ENCODE measurements at places on chromosomes 6 and 20.
A peak's percentile ranks its signal among the peaks of the same experiment; 100 is the strongest.

GRCh38 chr20:51085769-51086168, 62.9 kb upstream of the KCNG1 start:
- DNase-seq, result no peak

DNA sequence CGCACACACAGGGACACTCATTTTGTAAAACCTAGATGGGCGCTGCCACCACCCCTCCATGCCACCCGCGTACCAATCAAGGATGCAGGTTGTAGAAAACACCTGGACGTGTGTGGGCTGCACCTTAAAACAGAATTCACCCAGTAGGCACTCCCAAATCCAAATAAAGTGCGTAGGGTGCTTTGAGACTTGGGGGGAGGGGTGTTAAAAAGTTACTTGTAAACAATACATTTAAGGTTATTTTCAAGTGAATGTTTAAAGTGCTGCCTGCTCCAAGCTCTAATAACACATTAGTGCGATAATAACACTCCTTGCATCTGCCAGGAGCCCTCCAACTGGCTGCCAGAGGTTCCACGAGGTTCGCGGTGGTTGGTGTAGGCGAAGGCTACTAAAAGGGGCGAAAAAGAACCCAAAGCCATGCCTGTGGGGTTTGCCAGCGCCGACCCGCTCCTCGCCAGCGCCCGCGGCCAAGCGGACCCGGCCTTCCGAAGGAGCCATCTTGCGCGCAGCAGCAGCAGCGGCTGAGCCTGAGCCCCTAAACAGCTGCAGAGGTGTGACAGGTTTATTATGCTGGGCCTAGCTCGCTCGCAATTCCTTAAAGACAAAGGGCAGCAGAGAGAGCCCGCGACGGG, 11.5 kb downstream of the FOXC1 start:
- no peak for DNase-seq

- peak; percentile 28 for DNase-seq
Measured at GRCh38 chr20:50283922-50284810, 93.5 kb downstream of the CEBPB start.

- no peak for DNase-seq
Measured at GRCh38 chr6:23534351-23534750, 591.7 kb upstream of the NRSN1 start.

DNA sequence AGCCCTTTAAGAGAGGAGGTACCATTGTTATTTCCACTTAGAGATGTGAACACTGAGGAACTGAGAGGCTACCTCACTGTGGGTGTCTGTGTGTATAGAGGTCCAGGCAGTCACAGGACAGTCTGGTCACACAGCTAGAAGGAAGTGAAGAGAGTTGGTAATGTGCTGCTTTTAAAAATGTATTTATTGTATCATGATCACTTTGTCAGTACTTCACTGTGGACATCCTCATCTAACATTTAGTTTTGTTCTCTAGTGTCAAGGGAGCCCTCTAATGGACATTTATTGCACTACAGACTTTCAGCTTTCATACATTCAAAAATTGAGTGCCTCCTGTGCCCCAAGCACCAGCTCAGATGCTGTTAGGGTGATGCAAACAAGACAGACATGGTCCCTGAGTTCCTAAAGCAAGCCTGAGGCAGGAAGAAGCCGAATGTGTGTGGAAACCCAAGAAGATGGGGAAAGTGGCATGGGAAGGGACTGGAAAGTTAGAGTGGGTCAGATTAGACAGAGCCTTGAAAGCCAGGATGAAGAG, 123.0 kb downstream of the SLC16A10 start:
- peak; percentile 81 for DNase-seq

DNA sequence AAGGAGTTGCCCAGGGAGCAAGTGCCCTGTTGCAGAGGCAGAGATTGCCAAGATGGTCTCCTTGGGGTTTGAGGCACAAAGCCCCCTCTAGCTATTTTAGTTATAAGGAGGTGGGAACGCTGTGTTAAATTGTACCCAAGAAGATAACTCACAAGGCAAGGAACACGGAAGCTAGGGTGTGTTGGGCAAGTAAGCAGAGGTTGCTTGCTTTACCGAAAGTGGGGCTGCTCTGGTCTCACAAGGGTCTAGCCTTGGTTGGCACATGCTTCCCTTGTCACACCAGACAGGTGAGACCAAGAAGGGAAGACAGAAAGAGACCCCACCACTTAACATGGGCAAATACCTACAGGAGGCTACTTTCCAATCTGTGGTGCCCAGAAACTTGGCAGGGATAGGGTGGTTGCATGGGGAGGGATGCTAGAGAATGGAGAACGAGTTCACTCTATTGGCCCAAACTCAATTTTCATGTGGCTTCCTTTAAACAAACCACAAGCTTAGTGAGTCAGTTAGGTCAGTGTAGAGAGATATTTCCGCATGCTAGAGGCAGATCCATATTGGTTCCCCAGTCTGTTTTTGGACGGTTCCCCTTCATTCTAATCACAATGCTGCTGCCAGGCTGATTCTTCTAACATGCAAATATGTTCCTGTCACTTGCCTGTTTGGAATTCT, 42.4 kb downstream of the PLAGL1 start:
- peak; percentile 93 for DNase-seq

DNA sequence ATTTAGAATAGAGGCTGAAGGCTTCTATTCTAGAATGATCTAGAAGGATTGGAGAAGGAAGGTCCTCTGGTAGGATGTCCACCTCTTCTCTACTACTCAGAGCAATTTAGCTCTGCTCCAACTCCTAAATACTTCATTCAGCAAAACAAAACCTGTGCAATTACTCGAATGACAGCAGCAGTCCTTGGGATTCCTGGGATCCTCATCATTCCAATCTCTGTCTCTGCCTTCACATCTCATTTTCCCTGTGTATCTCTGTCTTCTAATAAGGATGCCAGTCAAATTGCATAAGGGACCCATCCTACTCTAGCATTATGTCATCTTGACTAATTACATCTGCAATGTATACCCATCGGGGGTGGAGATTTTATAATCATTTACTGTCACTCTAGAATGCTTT, 5.5 kb upstream of the AIG1 start:
- DNase-seq, result no peak

DNA sequence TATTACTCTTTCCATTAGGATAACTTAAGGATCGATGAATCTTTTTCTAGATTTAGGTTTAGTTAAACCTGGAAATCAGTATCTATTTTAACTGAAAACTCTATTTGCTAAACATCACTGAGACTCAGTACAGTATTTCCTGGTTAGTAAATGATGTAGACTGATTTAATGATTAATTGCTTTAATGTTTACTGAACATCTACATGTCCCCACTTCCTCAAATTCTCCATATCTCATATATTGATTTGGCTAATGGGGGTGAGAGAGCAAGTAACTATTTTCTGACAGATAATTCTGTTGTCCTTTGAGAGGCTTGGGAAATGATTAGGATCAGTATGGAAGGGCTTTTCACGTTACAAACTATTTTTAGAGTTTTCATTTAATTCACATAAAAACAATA, 10.3 kb downstream of the MKKS start:
- no peak for DNase-seq

GRCh38 chr6:106084989-106085691, 996 bp upstream of the PRDM1 start:
- no peak for DNase-seq

DNA sequence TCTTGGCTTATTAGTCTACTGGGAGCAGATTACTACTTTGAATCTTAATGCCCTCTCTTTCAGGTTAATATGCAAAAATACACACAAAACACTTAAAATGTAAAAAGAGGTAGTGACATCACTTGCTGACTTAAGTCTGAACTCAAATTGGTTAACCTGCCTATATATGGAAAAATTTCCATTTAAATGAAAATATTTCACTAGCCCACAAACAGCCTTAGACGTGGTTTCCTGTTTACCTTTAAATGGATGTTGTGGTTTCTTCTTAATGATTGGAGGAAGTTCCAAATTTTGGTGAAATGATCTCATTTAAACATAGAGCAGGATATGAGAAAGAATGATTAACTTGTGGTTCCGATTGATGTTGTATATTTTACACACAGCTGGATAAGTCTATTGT, 553.7 kb downstream of the CD109 start:
- no peak for DNase-seq

GRCh38 chr6:31462964-31463870, 34.7 kb upstream of the MICB start:
- peak; percentile 87 for DNase-seq

DNA sequence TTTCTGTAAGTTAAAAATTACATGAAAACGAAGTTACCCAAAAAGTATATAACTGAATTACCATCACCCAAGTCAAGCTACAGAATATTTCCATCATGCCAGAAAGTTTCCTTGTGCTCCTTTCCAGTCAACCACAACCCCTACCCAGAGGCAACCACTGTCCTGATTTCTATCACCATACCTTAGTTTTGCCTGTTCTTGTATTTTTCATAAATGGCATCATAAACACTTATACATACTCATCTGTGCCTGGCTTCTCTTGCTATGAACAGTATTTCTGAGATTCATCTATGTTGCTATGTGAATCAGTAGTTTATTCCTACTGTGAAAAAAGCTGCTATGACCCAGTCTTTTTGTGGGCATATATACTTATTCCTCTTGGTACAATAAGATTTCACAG, 7.4 kb downstream of the FKBP5 start:
- DNase-seq, result no peak

GRCh38 chr6:148182378-148182777, 160.3 kb upstream of the SASH1 start:
- DNase-seq, result no peak

DNA sequence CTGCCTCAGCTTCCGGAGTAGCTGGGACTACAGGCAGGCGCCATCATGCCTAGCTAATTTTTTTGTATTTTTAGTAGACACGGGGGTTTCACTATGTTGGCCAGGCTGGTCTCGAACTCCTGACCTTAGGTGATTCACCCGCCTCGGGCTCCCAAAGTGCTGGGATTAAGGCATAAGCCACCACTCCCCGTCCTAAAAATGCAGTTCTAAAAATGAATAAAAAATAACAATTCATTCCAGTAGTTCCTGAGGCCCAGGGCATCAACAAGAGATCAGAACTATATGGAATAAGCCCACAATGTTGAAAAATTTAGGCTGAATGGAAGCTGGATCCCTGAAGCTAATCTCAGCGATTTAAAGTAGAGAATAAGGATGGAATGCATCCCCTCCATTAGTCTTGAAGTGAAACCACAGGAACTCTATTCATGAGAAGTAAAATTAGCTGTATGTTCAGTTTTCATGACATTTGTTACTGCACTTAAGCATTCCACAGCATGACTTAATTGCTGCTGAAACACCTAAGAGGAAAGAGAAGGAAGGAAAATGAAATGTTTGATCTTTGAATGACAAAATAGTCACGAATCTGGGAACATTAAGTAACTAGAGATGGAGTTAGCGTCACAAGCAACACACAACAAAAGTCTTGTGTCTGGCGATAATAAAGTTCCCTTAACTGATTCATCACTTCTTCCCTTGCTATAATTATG, 80.4 kb upstream of the RIPOR2 start:
- DNase-seq, result no peak

GRCh38 chr20:45114465-45115385, at the start of gene WFDC5:
Gene WFDC5 (minus strand): TSS chr20:45115174. CDS start chr20:45115083, 91 bp downstream.
- DNase-seq, result peak; percentile 19

DNA sequence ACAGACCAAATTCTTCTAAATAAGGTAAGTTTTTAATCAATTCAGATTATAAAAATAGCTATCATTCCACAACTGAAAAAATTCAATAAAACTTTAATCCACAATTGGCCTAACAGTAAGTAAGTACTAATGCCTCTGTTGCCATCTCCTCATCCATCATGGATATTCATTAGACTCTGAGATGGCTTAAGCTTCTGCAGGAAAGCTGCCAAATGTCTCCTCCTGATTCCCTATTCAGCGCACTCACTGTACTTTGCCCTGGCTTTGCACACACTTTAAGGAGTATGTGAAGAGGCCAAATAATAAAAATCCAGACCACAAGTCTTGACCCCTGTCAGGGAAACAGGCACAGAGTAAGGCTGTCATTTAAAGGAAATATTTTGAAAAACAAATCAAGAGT, 23.6 kb downstream of the PGM3 start:
- no peak for DNase-seq

DNA sequence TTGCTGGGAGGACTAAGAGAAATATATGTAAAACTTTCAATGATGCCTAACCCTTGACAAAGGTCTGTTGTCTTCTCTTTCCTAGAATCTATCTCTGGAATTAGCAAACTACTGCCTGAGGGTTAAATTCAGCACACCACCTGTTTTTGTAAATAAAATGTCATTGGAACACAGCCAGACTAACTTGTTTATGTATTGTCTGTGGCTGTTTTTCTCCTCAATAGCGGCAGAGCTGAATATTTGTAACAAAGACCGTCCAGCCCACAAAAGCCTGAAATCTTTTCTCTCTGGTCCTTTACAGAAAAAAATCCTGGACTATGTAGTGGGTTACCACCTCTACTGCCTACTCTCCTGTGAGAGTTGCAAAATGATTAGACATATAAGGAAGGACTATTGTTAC, 33.3 kb upstream of the SYNDIG1 start:
- DNase-seq, result no peak

GRCh38 chr6:73506246-73506645, 14.6 kb downstream of the EEF1A1 start:
- DNase-seq, result no peak

- no peak for DNase-seq
Measured at GRCh38 chr20:39823224-39823623, 861.1 kb downstream of the DHX35 start.

GRCh38 chr20:59564171-59564570, 40.2 kb upstream of the PHACTR3 start:
- no peak for DNase-seq

GRCh38 chr6:155980768-155981079, 525.1 kb upstream of the NOX3 start:
- DNase-seq, result no peak

GRCh38 chr6:71510057-71510713, 221.6 kb downstream of the OGFRL1 start:
- peak; percentile 75 for DNase-seq

DNA sequence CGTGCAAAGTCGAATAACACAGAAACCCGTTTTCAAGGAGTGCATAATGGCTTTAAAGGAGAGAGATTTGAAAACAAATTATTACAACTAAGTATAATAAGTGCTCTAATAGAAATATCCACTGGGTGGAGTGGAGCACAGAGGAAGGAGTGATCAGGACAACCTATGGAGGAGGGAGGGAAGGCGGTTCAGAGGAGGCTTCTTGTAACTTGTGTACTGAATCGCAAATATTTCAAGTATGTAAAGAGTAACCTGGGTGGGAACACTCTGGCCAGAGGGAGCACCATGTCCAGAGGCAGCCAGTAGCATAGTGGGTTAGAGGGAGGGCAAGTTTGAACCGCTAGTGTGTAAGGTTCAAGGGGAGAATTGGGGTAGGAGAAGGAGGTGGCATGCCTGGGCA, 21.6 kb upstream of the TNFAIP3 start:
- no peak for DNase-seq

GRCh38 chr6:164188861-164189260, 774.3 kb downstream of the QKI start:
- DNase-seq, result no peak

GRCh38 chr6:152950240-152950639, 32.6 kb downstream of the FBXO5 start:
- DNase-seq, result no peak

- no peak for DNase-seq
Measured at GRCh38 chr6:100309174-100309573, 155.5 kb downstream of the SIM1 start.

GRCh38 chr6:170102582-170103481, 188.0 kb downstream of the DLL1 start:
- no peak for DNase-seq

GRCh38 chr6:36610956-36611336, 16.8 kb downstream of the SRSF3 start:
- DNase-seq, result no peak

- no peak for DNase-seq
Measured at GRCh38 chr20:55469074-55469473, 536.2 kb downstream of the CBLN4 start.
